AG09319 (cell line): ENCODE measurements at places on chromosomes 16 and 17.

DNA sequence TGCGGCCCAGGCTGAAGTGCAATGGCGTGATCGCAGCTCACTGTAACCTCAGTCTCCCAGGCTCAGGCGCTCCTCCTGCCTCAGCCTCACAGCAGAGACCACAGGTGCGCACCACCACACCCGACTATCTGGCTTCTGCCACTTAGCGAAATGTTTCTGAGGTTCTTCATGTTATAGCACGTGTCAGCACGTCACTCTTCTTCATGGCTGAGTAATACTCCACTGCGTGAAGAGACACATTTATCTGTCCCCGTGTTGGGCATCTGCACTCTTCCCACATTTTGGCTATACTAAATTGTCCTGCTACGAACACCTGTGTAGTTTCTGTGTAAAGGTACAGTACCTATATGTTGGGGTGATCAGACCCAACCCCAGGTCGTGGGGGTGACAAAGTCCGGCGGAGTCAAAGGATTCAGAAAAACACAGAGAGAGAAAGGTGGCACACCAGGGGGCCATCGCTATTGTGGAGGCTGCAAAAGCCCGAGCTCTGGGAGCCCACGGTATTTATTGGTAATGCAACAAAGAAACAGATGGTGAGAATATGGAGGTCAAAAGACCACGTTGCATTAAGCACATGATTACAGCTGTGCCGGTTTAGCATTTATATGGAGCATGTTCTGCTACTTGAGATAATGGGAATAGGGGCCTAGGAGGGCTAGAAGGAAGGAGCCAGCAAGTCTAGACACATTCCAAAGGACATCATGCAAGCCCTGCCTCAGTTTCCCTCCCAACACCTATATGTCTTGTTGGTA, 851 bp upstream of the DPEP1 start:
- DNase-seq = no peak

DNA sequence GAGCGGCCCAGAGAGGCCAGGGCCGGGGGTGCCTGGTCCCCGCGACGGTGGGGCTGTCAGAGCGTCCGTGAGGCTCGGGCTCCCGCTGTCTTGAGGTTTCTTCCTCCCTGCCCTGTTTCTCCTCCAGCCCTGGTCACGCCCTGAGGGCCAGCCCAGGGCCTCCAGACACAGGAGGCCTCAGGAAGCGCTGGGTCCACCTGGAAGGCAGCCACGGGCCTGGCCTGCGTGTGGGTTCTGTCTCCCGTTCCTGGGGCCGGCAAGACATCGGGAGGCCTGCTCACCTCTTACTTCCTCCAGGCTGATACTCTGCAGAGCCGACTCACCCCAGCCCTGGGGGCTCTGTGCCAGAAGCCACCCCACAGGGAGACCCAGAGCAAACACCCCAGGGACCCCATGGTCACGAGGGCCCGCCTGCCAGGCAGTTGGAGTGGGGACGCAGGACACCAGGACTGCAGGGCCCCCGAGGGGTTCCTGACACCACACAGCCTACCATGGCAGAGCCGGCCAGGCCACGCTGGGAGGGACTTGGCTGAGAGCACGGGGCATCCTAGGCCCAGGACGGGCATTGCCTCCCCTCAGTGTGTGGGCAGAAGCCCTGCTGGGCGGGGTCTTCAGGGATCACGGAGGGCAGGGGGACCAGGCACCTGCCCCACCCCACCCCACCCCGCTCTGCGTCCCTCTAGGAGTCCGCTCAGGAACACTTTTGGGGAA, 18.9 kb upstream of the CACNA1H start:
- no peak for DNase-seq

GRCh38 chr17:35373984-35374765, 754 bp upstream of the SLFN11 start:
- DNase-seq = peak; percentile 61

GRCh38 chr16:81590714-81591544, 146.3 kb downstream of the CMIP start:
- no peak for DNase-seq

DNA sequence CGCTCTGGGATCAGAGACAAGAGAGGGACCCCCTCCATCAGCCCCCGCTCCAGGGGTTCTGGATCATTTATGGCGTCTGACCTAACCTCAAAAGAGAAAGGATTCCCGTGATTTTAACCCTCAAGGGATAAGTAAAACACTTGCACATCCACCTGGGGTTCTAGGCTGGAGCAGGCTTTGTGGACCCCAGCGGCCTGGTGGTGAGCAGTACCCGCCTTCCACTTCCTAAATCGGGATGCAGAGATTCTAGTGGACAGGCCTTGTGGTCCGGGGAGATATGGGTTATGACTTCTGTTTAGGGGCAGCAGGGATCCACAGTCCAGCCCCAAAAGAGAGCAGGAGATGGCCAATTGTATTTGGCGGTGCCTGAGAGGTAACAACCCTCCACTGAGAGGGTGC, 684 bp upstream of the PITPNM3 start:
- DNase-seq = no peak

GRCh38 chr17:28643983-28644786, 773 bp downstream of the BLTP2 start:
- no peak for DNase-seq

- no peak for DNase-seq
Measured at GRCh38 chr17:71180801-71181385, 939.9 kb upstream of the SOX9 start.

DNA sequence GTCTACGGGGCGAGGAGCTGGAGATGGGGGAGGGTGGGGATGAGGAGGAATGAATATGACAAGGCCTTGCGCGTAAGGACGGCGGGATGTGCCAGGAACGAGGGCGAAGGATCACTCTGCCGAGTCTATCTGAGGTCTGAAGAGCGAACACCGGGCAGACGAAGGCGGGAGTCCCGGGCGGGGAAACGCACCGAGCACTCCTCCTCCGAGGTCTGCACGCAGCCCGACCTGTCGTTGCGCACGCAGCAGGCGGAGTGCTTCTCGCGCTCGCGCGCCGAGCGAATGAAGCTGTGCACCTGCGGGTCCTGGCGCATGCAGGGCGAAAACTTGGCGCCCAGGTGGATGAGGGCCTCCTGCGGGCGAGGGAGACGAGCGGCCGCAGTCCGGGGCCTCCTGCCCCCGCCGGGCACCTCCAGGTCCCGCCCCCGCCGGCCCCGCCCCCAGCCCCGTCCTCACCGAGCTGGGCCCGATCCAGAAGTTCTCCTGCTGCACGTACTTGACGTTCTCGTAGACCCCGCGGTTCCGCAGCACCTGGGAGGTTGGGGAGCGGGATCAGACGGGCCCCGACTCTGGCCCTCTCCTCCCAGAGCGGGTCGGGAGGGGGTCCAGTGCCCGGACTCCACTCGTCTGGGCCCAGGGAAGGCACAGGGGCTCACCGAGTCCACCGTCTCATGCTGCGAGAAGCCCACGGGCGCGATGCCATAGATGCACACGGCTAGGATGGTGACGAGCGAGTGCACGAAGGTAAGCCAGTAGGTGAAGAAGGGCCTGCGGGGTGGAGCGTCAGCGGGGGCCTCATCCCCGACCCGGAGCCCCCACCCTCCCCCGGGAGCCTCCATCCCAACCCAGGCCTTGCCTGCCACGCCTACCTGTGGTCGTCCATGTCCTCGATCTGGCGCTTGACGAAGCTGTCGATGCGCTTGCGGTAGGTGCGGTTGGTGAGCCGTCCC, 7.6 kb downstream of the SNRNP25 start:
- no peak for DNase-seq

- DNase-seq = no peak
Measured at GRCh38 chr16:1010251-1010650, 28.7 kb downstream of the SOX8 start.

GRCh38 chr16:24054741-24055491, 201.2 kb upstream of the CACNG3 start:
- no peak for DNase-seq

DNA sequence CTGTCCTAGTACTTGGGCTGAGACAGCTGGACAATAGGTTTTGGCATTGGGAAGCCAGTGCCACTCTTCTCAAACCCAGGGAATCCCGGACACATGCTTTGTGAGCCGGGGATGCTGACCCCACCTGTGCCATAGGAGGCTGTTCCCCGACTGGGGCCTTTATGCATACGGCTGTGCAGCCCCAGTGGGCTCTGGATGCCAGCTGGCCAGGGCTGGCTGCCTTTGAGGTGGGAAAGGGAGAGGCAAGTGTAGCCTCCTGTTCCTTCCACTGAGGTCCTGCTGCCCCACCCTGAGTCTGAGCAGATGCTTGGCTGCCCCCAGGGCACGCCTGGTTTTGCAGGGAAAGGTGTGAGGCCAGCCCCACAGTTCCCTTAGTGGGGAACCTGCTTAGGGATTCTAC, 105.7 kb downstream of the CCDC182 start:
- DNase-seq = no peak

DNA sequence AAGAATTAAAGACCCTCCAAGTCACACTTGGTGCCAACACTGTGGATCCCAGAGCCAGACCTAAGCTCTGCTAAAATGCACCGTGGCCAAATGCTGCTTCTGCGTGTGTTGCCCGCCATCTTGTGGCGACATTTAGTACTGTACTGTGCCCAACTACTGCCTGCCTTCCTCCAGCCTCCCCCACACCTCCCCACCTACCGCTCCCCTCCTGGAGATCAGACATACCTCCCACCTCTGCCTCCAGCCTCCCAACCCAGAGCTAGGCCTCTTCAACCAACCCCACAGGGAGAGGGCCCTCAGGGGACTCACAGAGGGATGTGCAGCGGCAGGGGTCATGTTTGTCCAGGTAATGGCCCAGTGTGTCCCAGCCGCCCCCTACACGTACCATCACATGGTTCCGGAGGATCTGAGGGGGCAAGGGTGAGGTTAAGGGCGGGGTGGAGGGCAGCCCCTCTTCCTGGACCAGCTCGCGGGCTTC, 5.5 kb downstream of the GAS2L2 start:
- DNase-seq = peak; percentile 49

DNA sequence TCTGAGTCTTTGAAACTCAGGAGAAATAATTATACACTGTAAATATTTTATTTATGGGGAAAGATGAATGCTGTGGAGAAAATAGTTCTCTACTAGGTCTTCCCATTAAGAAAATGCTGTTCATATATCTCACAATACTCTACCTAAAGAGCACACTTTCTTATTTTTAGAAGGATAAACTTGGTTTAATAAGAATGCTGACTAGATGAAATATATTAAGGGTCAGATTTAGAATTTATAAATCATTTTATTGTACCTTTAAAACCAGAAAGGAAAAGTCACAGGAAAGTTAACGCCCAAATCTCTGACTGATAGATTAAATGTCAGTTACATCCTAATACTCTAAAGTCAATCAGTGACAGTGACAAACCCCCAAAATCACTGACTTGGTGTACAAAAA, 48.7 kb downstream of the SLC6A4 start:
- DNase-seq = no peak

DNA sequence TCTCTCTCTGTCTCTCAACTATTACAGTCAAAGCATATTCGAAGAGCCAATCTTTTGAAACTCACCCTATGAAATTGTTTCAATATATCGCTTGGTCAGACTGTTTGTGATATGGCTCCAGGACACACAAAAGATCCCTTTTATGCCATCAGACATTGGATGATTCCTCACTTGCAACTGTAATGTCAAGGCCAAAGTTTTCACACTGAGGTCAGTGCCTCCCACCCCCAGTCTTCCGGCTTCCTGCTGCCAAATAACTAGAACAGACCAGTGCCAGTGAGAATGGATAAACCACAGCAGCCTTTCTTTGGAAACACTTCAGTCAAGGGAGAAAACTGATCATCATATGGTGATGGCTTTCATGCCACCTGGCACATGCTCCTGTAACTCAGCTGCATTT, 321.9 kb upstream of the ZFHX3 start:
- DNase-seq = no peak

- no peak for DNase-seq
Measured at GRCh38 chr17:63116967-63117830, 151.2 kb downstream of the TANC2 start.

- no peak for DNase-seq
Measured at GRCh38 chr16:86949116-86949515, 368.1 kb downstream of the C16orf95 start.

DNA sequence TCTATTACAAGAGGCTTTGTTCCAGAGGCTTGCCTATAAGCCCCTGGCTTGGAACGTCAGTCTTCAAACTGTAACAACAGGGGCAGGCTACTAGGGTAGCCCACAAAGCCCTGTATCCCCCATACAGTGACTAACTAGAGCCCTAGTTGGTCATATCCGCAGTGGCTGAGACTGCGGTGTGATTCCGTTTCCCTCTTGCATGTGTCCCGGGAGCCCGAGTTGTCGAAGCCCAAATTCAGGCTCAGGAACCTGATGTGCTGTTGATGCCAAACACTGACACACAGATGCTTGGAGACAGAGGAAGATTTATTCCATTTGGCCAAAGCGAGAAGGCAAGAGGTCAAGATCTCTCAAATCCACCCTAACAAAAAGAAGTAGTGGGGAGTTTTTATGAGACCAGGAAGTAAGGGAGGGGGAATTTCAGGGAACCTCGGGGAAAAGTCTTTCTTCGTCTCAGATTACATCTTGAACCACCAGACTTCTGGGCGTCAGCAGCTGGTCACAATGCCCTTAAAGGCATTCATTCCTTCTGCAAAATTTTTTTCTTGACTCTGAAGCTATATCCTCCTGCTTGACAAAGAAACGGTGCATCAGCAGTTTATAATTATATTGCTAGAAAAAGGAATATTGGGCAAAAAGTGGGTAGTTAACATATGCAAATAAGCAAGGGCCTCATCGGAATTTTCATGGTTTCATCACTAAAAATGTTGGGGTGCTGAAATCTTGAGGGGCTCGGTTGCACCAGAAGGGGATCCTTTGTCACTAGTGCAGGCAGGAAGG, 879 bp downstream of the SLFN5 start:
- no peak for DNase-seq

DNA sequence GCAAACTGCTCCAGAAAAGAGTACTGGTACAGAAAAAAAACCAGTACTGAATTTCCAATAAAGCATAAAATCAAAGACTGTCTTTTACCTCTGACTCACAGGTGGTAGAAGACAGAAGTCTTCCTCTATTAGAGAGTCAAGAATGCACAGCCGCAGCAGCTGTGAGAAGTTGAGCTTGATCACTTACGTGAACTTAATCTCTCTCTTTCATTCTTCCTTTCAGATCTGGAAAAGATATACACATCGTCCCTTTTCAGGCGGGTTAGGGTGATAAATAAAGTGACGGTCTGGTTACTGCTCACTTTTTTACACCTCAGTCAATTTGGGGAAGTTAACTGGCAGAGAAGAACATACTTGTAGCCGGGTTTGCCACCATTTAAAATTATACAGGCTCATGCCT, 3.9 kb downstream of the IFT140 start:
- no peak for DNase-seq

- DNase-seq = no peak
Measured at GRCh38 chr17:61784510-61784909, 78.8 kb downstream of the BRIP1 start.

DNA sequence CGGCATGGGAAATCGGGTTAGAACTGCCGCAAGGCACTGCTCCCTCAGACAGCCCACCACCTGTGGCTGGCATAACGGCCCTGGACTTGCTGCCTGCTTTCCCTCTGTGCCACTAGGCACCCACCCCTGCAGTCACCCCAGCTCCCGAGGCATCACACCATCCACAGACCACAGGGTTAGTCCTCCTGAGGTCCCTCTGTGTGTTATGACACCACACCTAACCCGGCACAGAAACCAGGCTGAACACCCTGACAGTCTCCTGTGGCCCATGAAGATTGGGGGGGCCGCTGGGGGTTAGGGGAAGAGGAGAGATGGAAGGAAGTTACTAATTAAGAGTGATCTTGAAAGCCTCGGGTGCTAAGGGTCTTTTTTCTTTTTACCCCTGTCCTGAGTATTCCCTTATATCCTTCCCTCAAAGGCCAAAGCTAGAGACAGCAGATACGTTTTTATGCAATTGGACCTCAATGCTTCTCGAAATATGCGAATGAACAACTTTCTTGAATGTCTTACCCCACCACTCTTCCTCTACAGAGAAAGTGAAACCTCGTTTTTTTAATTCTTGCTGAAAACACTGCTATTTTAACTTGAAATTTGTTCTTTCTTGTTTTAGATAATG, 7.0 kb downstream of the CYTH1 start:
- no peak for DNase-seq
